ENCODE measurements at places on chromosomes 12 and 14. TPM values are rescaled to one million over a fixed set of nuclear protein-coding genes. Genes with fewer than 3 reads are reported as not detected.

DNA sequence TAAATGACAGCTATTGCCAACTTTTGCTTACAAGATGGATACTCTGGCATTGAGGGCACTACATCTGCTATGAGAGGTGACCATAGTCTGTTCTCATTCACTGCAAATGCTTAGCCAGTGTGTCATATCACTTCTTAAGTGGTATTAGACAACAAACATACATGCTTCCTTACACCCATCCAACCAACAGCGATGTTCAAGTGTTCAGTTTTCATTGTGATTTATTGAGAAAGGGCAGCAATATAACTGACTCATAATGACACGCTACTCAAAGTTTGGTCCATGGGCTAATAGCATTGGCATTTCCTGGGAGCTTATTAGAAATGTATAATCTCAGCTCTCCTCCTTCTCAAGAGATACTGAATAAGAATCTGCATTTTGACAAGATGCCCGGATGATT, 181.7 kb downstream of the NPAS3 start:
- DNase-seq, result no peak

GRCh38 chr12:7101694-7102131, 7.3 kb downstream of the C1RL start:
- no peak for DNase-seq

The KRT8 gene
- 455 TPM for total RNA-seq

GRCh38 chr14:87108726-87109125, 884.3 kb downstream of the GALC start:
- no peak for DNase-seq

DNA sequence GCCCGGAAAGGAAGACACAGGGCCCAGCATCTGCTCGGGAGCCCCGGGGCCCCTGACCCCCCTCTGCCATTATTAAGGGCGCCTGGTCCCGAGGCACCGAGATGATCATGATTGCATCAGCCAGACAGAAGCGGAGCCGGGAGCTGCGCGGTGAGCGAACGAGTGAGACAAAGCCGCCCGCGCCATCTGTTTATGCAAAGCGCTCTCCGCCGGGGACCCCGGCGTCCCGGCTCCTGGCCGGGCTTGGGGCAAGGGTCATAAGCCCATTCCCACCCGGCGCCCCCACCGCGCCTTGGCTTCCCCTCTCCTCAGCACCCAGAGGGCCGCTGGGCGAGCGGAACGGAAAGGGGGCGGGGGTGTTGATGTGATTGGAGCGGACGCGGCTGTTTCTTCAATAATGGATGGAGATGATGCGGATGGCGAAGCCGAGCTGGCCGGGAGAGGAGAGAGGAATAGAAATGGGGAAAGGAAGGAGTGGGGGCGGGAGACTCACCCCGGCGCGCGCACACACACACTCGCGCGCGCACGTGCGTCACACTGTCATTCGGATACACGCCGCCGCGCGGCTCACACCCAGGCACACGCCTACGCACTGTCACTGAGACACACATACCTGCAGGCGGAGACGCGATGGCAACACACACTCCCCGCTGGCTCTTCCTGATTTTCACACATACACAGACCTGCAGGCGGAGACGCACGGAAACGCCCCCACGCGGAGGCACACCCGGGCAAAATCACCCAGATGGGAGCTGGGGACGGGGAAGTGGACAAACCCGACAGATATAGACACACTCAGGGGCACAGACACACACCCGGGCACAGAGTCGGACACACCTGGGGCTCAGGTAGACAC, 10.7 kb downstream of the STAC3 start:
- peak; percentile 53 for DNase-seq

DNA sequence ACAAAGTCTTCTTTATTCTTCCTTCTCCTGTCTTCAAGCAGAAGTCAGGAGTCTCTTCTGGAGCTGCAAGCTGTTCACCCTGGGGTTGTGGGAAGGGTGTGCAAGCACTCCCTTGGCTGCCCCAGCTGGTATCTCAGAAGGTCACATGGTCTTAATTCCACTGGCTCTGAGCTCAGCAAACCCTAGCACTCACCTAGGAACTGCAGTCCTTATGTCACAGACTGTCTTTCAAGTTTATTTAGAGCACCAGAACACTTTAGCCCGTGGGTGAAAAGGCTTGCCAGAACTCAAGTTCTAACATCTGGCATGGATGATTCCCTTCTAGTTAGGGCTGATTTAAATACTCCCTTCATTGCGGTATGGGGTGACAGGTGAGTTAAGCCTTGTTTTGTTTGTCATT, 379.0 kb downstream of the CCER1 start:
- DNase-seq, result no peak

- DNase-seq, result no peak
These were observed 1.9 kb upstream of the CLEC2D start for GRCh38 chr12:9667403-9668160.

DNA sequence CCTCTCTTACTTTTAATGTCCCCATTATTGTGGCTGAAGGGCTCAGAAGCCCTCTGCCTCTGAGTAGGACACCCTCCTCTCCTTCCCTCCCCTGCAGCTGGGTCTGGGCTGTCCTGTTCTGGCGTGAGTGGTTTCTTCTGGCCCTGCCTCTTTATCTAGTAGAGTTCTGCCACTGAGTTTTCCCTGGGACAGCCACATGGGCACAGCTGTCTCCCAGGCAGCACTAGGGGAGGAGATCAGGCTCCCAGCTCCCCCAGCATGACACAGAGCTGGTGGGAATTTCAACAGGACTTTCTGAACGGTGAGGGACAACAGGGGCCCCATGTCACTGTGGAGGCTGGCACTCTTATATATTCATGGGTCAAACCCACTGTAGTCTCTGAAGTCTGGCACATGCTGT, 21.4 kb downstream of the TMEM132C start:
- no peak for DNase-seq

DNA sequence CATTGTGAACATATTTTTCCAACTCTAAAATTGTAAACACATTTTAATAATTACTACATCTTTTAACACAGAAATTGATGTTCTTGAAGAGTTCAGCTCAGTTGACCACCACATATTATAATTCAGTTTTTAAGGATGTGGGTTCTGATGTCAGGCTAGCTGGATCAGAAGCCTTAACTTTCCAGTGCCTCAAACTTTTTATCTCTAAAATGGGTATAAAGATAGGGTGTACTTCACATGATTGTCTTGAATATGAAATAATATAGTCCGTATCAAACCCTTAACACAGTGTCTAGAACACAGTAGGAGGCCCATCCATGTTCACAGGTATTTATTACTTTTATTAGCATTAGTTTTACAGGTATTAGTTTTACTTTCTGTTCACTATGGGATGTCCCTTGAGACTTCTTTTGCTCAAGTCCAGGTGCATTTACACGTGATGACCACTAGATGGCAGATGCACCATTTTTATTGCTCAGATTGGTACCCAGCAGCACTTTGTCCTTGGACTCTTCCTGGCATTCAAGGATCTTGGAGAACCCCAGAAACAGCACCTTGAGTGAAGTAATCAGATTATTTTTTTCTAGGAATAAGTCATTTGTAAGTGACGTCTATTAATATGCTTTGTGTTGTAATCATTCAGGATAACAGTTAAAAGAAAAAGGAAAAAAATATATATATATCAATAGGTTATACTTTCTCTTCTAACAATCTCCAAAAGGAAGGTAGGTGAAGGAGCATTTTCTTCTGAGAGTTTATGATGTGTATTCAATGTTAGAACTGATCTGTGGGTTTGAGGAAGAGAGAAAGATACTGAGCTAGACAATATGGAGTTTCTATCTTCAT, 580.2 kb downstream of the ETNK1 start:
- DNase-seq, result peak; percentile 33

The KLRF1 gene
- total RNA-seq, result not detected

The TAS2R14 gene
- 4.9 TPM for total RNA-seq

The SRRM4 gene
- not detected for total RNA-seq

GRCh38 chr12:75137896-75138295, 71.7 kb downstream of the KCNC2 start:
- no peak for DNase-seq

The SYT1 gene
- total RNA-seq, result 22.7 TPM

DNA sequence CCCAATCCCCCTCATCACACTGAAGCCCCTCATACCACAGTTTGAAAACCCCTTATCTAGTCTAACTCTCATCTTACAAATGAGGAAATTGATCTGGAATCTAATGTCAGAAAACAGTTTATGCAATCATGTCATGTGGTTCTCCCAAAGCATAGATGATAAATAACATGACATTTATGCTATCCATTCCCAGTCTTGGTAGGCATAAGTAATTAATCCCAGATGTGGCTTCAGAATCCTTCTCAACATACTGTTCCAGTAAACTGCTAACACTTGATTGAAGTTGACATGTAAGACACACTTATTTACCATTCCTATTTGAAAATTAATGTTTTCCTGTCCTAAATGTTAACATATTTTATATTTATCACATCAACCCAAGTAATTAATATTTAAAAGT, 168.7 kb downstream of the GALC start:
- no peak for DNase-seq

The AQP6 gene
- total RNA-seq, result not detected

DNA sequence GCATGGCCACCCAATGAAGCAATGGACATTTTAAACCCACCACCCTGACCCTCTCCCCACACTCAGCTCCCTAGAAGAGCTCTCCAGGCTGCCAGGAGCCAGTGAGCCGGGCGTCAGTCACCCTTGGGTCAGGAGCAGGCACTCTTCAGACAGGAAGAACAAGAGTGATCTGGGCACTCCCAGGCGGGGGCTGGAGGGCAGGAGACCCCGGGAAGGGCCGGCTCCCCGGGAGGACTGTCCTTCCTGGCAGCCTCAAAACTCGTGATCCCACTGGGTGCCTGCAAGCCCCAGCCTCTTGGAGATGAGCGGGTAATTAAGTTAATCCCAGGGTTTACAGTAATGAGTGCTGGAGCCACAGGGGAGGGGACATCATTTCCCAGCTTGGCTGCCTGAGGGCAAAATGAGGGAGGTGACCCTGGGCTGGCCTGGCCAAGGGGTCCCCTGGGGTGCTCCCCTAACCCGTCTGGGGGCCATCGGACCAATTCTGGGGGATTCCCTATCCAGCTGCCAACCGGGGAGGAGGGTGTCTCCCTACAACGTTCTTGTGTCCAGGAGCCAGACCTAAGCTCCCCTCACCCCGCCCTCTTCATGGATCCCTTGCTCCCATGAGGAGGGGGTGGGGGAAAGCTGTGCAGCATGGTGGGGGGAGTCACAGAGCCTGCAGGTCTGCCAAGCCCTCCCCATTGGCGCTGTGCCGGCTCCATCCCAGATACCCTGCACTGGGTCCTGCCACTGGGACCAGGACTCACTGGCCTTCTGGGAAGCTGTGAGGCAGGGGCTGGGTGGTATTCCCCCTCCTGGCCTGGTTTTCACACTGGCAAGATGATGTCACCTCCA, 59.2 kb downstream of the CCNK start:
- no peak for DNase-seq

DNA sequence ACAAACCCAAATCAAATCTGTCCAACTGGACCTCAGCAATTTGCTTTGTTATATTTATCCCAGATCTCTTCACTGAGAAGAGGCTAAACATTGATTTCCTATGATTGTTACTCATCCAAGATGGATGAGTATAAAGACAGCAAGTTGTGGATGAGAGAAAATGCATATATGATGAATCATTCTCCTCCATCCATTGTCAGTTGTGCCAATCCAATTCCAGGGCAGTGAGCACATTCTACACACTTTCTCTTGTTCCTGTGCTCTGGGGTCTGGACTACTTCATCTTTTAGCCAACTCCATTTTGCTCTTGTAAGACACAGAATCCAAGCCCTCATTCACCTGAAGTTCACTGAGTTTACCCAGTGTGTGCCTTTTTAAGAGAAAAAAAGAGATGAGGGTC, 105.7 kb downstream of the GCH1 start:
- no peak for DNase-seq

DNA sequence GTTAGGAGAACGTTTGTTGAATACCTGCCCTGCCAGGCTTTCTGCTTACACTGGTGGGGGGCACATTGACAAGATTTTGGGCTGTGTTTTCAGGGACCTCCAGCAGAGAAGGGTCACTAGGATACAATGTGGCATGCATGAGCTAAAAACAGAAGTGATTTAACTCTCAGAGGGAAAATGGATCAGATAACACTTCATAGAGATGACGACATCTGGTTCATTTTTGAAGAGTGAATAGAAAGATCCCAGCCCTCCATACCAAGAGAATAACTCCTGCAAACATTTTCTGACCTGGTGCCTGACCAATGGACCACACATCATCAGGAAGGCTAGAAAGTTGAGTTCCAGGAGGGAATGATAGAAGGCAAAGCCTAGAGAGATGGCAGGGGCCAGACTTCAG, 33.7 kb downstream of the CKB start:
- no peak for DNase-seq

The DLK1 gene
- total RNA-seq, result 33.0 TPM

DNA sequence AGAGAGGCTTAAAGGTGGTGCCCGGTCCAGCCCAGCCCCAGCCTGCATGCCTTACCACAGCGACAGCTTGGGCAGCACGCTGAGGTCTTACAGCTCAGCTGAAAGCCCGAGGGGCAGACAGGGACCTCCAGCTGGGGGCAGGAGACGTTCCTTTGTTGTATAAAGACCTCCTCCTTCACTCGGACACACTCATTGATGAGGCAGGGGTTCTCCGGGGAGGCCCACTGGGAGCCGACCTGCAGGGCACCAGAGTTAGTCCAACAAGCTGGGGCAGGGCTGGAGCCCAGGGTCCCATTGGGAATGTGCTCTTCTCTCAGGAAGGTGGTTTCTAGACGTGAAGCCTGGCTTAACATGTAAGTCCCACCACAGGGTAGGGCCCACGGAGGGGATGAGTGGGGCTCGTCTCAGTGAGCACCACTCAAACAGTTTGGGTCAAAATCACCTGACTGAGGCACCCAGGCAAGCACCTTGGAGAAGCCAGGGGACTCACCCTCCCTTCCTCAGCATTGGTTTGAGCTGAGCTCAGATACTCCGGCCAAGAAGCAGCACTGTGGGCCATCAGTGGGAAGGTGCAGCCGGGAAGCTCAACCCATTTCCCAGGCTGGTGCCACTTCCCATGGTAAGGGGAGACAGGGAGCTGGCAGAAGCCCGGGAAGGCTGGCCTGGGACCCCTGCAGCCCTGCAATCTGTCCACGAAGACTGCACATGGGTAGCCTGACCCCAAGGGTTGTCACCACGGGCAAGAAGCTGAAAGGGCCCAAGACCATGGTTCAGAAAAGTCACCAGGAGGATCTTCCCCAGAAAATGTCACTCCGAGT, 24.3 kb upstream of the ANO2 start:
- DNase-seq, result no peak

GRCh38 chr12:112611908-112612307, 179.6 kb upstream of the RPH3A start:
- no peak for DNase-seq

DNA sequence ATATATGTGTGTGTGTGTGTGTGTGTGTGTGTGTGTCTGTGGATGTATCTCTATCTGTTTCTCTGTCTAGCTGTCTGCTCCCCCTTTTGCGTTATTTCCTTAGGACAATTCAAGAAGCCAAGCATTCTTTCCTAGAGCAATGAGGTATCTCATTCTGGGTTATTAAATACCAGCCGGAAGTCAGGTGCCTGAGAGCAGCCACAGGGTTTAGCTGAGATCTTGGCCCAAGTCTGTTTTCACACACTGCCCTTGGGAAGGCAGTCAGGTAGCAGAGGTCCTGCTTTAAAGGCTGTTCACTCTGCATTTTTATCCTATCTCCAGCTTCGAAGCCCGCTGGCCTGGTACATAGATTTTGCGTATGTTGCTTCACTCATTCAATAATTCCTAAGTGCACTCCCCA, 76.8 kb downstream of the TSPAN9 start:
- no peak for DNase-seq

The TAS2R13 gene
- total RNA-seq, result 3.1 TPM

Data from body of pancreas (tissue), 4 donors.